ENCODE measurements at places on chromosomes 12 and 14. TPM values are rescaled to one million over a fixed set of nuclear protein-coding genes. Genes with fewer than 3 reads are reported as not detected.

The POU6F1 gene
- 1.3 TPM for polyA plus RNA-seq

The NAP1L1 gene
- 46.6 TPM for polyA plus RNA-seq

The PYGL gene
- 70.9 TPM for polyA plus RNA-seq

The CMA1 gene
- 0.81 TPM for polyA plus RNA-seq

The MAP3K9 gene
- 0.78 TPM for polyA plus RNA-seq

The NAA25 gene
- polyA plus RNA-seq: 11.3 TPM

The RFX4 gene
- not detected for polyA plus RNA-seq

The MAGOHB gene
- polyA plus RNA-seq: 20.7 TPM

The SLC25A47 gene
- 128 TPM for polyA plus RNA-seq

The KCNC2 gene
- 0.02 TPM for polyA plus RNA-seq

The RERG gene
- polyA plus RNA-seq: 1.2 TPM

The ARHGDIB gene
- 57.4 TPM for polyA plus RNA-seq

The PDZRN4 gene
- polyA plus RNA-seq: 0.29 TPM

The PRH1 gene
- 22.6 TPM for polyA plus RNA-seq

The CLEC1B gene
- 36.4 TPM for polyA plus RNA-seq

The RTN1 gene
- polyA plus RNA-seq: 0.08 TPM

The PLCZ1 gene
- polyA plus RNA-seq: not detected

The INHBC gene
- polyA plus RNA-seq: 134 TPM

- DNase-seq: no peak
These were observed 97.8 kb downstream of the PCNX1 start for GRCh38 chr14:71005076-71005475.

- DNase-seq: no peak
These were observed 33.1 kb downstream of the MAP3K9 start for GRCh38 chr14:70776197-70776596.

- no peak for DNase-seq
These were observed 10.0 kb upstream of the ITGA5 start for GRCh38 chr12:54429014-54429471.

DNA sequence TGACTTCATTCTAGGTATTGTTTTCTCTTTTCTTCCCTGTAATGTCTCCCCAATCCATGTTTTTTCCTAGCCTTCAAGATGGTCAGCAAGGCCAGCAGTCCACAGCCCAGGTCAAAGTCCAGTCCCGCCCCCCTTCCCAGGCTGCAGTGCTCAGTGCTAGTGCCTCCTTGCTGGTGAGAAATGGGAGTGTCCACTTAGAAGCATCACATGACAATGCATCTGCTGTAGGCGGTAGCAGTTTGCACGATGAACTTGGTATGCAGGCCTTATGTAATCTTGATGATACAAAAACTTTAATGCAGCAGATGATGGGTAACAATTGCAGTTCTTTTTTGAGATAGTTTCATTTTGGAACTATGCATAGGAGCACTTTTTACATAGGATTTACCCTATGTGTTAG is 88.4 kb downstream of the PCNX1 start:
- DNase-seq: no peak

DNA sequence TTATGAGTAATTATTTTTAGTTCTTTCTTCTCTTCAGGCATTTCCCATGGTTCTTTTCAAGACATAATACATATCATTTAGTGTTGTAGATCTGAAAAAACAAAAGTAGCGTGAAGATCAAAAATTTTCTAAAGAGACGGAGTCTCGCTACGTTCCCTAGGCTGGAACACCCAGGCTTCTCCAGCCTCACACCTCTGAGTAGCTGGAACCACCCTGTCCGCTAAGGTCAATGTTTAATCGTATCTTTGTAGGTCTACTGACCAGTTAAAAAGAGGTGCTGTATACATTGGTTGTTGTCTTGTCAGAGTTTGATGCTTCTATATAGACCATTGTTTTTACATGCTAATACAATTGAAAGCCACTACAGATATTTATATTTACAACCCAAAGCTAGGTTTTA is 1.3 kb upstream of the HIF1A start:
- DNase-seq: no peak

GRCh38 chr12:22923768-22924167 is 298.8 kb downstream of the ETNK1 start:
- no peak for DNase-seq

GRCh38 chr12:105644770-105645169 is 314.3 kb downstream of the C12orf75 start:
- no peak for DNase-seq

GRCh38 chr12:92426332-92426731 is 276.5 kb upstream of the PLEKHG7 start:
- no peak for DNase-seq

DNA sequence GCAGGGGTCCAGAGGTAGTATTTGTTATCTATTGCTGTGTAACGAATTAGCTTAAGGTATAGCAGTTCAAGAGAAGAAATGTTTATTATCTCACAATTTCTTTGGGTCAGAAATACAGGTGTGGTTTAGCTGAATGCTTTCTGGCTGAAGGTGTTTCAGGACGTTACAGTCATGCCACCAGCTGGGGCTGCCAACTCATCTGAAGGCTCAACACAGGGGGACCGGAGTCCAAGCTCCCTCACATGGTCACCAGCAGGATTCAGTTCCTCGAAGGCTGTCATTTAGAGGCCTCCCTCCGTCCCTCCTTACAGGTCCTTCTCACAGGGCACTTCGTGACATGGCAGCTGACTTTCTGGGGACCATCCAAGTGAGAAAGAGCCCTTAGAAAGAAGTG is 37.5 kb upstream of the SINHCAF start:
- DNase-seq: no peak

DNA sequence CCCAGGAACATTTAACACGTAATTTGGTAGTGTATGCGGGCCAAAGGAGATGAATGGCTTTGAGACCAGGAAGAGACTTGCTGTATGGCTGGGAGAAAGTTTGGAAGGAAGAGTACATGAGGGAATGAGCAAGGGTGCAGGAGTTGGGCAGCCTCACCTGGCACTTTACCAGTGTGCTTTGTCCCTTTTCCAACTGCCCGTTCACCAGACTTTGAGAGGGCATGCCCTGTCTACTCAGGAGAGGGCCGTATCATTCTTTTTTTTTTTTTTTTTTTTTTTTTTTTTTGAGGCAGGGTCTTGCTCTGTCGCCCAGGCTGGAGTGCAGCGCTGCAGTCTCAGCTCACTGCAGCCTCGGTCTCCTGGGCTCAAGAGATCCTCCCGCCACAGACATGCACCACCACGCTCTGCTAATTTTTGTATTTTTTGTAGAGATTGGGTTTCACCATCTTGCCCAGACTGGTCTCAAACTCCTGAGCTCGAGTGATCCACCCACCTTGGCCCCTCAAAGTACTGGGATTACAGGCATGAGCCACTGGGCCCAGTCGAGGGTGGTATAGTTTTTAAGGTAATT is 6.5 kb downstream of the DYNC1H1 start:
- no peak for DNase-seq

GRCh38 chr14:79580414-79580813 is 630.9 kb downstream of the DIO2 start:
- DNase-seq: no peak

DNA sequence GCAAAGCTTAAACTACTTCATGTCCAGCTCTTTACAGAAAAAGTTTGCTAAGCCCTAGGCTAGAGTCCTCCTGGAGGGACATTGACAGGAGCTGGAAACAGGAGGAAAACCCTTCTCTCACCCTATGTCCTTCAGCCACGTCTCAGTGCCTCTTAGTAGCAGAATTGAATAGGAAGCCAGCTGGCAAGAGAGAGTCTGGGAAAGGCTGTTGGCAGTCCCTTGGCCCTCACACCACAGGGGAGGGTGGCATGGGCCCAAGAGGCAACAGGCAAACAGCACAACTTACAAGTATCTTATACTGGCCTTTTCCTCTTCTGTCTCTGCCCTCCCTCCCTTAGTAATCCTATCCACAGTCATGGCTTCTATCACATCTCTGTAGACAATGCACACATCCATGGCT is 27.7 kb upstream of the DHRS2 start:
- DNase-seq: no peak

DNA sequence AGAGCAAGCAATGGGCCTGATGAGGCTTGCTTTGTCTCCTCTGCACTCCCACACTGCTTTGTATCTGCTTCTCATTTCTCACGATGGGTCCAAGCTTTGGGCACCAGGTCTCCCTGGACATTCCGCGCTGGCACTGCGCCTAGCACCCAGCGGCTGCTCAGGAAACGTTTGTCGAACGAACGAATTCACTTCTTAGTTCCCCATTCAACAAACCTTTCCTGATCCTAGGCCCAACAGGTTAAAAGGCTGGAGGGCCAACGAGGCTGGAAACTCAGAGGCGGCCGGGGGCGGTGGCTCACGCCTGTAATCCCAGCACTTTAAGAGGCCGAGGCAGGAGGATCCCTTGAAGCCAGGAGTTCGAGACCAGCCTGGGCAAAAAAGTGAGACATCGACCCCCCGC is 1.0 kb upstream of the GLRX5 start:
- no peak for DNase-seq

GRCh38 chr12:104480012-104480411 is 23.3 kb downstream of the CHST11 start:
- no peak for DNase-seq

DNA sequence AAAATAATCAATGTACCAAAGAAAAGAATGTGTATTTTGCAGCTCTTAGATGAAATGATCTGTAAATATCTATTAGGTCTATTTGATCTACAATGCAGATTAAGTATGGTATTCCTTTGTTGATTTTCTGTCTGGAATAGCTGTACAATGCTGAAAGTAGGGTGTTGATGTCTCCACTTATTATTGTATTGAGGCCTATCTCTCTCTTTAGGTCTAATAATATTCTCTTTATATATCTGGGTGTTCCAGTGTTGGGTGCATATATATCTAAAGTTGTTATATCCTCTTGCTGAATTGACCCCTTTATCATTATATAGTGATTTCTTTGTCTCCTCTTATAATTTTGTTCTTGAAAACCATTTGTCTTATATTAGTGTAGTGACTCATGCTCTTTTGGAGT is 885.5 kb upstream of the FOXG1 start:
- no peak for DNase-seq

- no peak for DNase-seq
These were observed 28.2 kb downstream of the KIAA0586 start for GRCh38 chr14:58455593-58456265.

DNA sequence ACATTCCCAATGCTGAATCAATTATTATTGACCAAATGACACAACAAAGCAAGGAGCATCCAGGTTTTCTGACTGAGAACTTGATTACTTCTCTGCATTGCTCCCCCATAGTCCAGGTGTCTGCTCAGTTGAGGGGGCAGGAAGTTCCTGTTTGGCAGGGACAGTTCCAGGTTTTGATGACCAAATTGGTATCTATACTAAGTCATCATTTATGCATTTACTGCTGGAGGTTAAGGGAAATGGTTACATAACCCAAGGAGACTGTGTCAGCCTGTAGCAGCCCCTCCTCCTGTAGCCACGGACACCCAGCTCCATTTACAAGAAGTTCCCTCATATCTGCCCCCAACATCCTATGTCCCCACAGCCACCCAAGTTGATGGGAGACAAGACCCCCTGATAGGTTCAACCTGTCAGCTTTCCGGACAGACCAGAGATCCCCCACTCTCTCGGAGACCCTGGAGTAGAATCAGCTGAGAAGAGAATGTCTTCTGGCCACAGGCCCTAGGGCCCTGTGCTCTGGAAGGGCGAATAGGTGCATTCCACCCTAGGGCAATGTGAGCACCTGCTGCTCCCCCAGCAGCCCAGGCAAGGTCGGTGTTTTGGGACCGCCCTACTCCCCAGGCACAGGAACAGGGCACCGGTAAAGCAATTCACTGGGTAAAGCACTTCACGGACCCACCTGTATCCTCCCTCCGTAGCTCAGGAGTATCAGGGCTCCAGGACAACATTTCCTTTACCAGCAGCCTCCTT is 23.6 kb downstream of the IRF2BPL start:
- DNase-seq: no peak

GRCh38 chr12:30624009-30624408 is 71.7 kb downstream of the IPO8 start:
- DNase-seq: no peak

- no peak for DNase-seq
These were observed 103.2 kb upstream of the GPHB5 start for GRCh38 chr14:63421919-63422318.

GRCh38 chr14:26930576-26930975 is 332.7 kb upstream of the NOVA1 start:
- DNase-seq: no peak

- no peak for DNase-seq
These were observed 75.5 kb upstream of the DCD start for GRCh38 chr12:54723379-54724256.

DNA sequence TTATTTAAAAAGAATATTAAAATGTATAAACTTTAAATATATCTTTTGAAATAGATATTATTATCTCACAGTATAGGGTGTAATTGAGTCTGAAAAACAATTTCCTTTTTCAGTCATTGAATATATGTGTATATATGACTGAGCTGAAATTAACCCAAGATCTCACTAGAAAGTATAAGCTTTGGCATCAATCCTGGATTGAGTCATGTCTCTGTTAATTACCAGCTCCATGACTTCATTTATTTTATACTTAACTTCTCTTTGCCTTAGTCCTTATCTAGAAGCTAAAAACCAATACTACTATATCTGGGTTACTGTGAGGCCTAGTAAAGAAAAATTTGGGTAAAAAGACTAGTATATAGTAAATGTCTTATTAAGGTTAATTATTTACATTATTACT is 1020.3 kb downstream of the LRFN5 start:
- DNase-seq: no peak

GRCh38 chr14:95265106-95266094 is 54.3 kb downstream of the CLMN start:
- no peak for DNase-seq

DNA sequence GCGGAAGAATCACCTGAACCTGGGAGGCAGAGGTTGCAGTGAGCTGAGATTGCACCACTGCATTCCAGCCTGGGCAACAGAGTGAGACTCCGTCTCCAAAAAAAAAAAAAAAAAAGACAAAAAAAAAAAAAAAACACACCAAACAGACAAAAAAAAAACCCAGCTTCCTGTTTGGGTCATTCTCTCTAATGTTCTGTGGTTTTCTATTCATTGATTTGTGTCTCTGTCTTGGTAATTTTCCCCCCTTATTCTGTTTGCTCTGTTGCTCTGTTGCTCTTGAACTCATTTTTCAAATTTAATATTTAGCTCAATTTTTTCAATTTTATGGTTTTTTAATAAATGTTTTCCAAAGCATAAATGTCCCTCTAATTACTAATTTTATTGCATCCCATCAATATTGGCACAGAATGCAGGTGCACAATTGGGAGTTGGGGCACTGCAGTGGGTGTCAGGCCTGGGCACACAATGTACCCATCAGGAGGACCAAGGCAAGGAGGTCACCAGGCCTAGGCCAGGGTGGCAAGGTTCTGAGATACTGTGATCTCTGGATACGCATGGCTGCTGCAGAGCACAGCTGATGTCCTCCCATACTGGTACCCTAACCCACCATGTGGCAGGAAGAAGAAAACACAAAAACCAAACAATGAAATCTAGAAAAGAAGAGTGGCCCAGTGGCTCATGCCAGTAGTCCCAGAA is 8.0 kb upstream of the GNPTAB start:
- no peak for DNase-seq

DNA sequence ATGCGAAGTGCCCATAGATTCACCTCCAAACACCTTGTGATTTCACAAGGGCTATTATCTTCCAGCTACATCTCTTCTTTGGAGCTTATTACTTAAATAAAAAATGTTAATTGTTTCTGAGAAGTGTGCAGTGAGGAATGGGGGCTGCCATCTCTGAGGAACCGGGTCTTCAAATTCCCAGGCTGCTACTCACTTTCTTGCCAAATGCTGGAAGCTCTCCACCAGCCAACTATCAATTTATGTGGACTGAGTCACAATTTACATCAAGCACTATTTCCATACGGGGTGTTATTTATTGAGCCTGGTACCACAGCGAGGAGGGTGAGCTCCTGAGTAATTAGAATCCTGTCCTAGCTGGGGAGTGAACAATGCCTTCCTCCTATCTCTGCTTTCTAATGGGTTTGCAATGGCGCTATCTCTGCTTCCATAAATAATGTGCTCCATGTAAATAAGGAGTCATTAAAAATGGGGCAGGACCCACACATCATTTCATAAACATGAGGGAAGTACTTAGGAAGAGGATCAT is 898.3 kb downstream of the VRK1 start:
- DNase-seq: no peak

Data from liver (tissue), 10 donors.